ENCODE measurements at places on chromosomes 2 and 18. TPM values are rescaled to one million over a fixed set of nuclear protein-coding genes. Genes with fewer than 3 reads are reported as not detected.

CYRIA gene
- total RNA-seq, result 4.9 TPM

NOSTRIN gene
- not detected for total RNA-seq

IKZF2 gene
- total RNA-seq, result 15.5 TPM

RNF149 gene
- 36.4 TPM for total RNA-seq

EN1 gene
- not detected for total RNA-seq

GRB14 gene
- total RNA-seq, result 8.6 TPM

CERKL gene
- not detected for total RNA-seq

BOLL gene
- total RNA-seq, result not detected

FASTKD1 gene
- 37.3 TPM for total RNA-seq

TDRD15 gene
- total RNA-seq, result not detected

REG3G gene
- total RNA-seq, result not detected

SLC23A3 gene
- 1.2 TPM for total RNA-seq

THOC1 gene
- total RNA-seq, result 20.2 TPM

TCF4 gene
- total RNA-seq, result 105 TPM

TFCP2L1 gene
- 0.05 TPM for total RNA-seq

LRRFIP1 gene
- total RNA-seq, result 84.1 TPM

TRABD2A gene
- 2.6 TPM for total RNA-seq

B3GNT7 gene
- total RNA-seq, result 1.7 TPM

GKN1 gene
- not detected for total RNA-seq

ANKRD30B gene
- total RNA-seq, result not detected

ITPRIPL1 gene
- 0.10 TPM for total RNA-seq

CXCR4 gene
- 2.8 TPM for total RNA-seq

SAG gene
- total RNA-seq, result not detected

SOX11 gene
- total RNA-seq, result 19.2 TPM

ANKRD30BL gene
- not detected for total RNA-seq

IL1A gene
- total RNA-seq, result 0.43 TPM

ST6GAL2 gene
- total RNA-seq, result 120 TPM
